ENCODE measurements at places on chromosomes 2 and 18.

DNA sequence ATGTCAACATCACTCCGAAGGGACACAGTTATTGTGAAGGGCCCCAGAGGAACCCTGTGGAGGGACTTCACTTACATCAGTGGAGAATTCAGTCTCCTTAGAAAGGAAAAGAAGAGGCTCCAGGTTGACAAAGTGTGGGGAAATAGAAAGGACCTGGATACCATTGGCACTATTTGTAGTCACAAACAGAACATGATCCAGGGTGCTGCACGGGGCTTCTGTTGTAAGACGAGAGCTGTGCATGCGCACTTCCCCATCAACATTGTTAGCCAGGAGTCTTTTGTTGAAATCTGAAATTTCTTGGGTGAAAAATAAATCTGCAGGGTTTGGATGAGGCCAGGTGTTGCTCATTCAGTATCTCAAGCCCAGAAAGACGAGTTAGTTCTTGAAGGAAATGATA is 2.4 kb upstream of the ALPK2 start:
- DNase-seq = no peak

- no peak for DNase-seq
Measured at GRCh38 chr18:77711096-77711495, 461.4 kb downstream of the GALR1 start.

DNA sequence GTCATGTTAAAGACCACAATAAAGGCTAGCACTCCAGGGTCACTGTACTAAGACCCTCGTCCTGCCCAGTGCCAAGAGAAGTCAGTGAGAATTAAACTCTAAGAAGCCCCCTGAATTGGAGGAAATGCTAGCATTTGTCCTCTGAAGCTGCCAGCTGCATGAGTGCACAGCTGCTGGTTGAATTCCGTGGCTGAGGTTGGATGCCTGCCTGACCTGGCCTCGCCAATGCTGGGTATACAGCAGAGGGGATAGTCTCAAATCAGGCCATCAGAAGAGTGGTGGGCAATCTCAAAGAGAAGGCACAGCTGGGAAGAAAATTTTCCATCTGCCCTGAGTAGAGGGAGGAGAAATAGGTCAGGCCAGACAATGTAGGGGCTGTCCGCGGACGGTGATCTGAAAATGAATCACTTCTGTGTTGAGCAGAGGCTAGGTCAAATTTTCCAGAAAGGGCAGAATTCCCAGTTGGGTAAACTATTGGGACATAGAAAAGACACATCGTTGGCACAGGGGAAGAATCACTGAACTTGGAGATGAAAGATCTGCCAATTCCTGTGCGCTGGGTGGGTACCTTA is 110.5 kb upstream of the AGAP1 start:
- DNase-seq = no peak

DNA sequence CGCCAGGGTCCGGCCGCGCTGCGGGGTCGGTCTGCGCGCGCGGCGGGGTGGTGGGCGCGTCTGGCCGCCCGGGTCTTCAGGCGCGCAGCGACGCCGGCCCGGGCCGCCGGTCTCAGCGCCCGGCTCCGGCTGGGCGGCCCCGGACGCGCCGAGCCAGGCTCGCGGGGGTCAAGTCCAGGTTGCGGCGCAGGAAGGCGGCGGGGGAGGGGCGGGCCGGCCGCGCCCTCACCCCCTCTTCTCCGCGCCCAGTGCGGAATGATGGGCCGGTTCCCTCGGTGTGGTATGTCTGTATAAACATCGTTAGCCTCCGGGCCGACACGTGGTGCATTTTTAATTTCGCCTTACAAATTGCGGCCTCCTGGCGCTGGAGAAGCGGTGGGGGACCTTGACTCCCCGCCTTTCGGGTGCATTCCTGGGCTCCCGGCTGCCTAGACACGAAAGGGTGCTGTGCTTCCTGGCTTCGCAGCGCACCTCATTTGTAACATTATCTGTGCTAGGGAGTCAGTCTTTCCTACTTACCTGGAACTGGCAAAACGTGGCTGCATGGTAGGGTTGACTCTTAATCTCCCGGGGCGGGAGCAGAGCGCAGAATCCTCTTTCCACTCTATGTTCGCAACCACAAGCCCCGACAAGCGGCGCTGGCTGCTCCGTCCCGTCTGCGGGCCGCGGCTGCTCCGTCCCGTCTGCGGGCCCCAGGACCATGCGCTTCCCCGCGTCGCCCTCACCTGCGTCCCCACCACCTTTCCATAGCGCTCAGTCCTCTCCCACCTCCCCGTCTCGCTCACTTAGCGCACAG is 69.0 kb downstream of the CTAGE1 start:
- no peak for DNase-seq

DNA sequence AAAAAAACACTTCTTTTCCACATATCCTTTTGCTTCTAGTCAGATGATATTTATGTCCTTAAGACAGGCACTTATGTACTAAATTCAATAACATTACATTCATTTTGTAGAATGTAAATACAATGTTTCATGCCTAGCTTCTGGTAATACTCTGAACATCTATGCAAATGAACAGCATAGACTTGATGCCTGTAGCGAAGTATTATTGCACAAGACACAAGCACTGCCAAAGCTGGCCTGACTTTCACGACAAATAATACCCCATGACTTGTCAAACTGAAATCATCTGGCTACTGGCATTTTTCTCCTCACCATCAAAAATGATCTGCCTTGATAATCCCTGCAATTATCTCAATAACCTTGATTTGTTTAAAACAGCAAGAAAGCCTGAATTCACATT is 101.3 kb downstream of the L3MBTL4 start:
- no peak for DNase-seq

DNA sequence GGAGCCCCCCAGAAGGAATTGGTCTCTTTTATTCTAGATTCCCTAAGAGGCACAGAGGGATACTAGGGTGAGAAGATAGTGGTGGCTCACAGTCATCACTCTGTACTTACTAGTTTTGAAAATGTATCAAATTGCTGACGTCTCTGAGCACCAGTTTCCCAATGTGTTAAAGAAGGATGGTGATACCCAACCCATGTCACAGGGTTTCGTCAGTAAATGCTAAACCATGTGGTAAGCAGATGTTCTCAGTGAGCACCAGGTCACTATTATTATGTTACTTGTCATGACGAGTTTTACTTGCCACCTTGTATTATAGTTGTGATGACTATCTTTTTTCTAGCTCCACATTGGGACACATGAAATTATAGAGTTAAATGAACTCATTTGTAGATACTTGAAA is 54.7 kb downstream of the NEDD4L start:
- no peak for DNase-seq

All from activated T-helper 1 cell treated with Interleukin-2 at 50 U/mL for 16 hours (primary cell).